ENCODE measurements at places on chromosomes 11 and 22.
A peak's percentile ranks its signal among the peaks of the same experiment; 100 is the strongest.

GRCh38 chr22:27420817-27421361, 380.7 kb downstream of the MN1 start:
- DNase-seq = peak; percentile 54

- no peak for DNase-seq
These were observed 891 bp downstream of the SAMM50 start for GRCh38 chr22:43955883-43956782.

DNA sequence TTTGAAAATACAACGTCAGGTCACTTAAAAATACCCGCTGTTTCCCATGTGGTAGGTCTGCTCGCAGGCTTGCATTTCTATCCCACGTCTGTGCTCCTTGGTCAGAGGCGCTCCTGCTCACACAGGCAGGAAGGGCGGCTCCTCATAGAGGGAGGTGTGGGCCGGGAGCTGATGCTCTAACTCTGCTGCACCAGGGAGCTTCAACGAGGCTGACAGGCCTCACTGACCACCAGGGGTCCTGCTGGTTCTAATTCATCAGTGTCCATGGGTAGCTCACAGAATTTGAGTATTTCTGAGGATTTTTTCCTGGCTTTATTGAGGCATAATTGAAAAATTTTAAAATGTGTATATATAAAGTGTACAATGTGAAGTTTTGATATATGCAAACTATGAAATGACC, 68.5 kb downstream of the PIWIL3 start:
- DNase-seq = no peak

DNA sequence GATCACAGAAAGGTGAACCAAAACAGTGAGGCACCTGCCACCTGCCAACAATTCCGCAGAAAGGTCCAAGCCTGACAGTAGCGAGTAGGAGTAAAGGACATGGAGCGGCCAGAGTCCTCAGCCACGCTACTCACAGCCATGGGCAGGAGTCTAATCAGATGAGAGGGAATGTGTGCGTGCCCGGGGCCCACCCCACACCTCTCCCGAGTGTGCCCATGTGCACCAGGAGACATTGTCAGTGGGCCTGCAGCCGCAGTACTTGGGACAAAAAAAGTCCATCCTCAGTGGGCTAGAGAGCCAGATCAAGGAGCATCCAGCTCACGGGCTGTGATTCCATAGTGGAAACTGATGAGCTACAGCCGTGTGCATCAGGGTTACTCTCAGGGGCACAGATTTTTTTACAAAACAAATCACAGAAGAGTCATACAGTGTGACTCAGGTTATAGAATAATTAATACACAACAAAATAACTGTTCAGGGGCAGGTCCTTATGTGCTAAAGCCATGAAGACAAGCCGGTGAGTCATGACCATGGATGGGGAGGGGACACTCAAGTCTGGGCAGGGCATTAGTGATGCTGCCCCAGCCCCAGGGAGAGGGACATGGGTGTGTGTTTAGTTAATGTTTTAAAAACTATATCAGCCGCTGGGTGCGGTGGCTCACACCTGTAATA, 12.0 kb downstream of the SART1 start:
- no peak for DNase-seq

GRCh38 chr22:41943661-41944209, 3.2 kb downstream of the CENPM start:
- DNase-seq = no peak

Data from NCI-H226 (cell line).